ENCODE measurements at places on chromosomes 2 and 18. TPM values are rescaled to one million over a fixed set of nuclear protein-coding genes. Genes with fewer than 3 reads are reported as not detected.

Gene DSG1
- total RNA-seq: not detected

Gene GPR155
- total RNA-seq: 0.74 TPM

Gene SPC25
- 15.8 TPM for total RNA-seq

Gene MARCHF4
- total RNA-seq: 2.0 TPM

Gene AQP12B
- total RNA-seq: not detected

Gene CTAGE1
- total RNA-seq: not detected

Gene TTC39C
- 28.8 TPM for total RNA-seq

Gene TMEM247
- not detected for total RNA-seq

Gene SMC6
- total RNA-seq: 26.0 TPM

Gene REG3G
- not detected for total RNA-seq

Gene PLGLB2
- total RNA-seq: 8.3 TPM

Gene BZW1
- 248 TPM for total RNA-seq

Gene CD8B2
- not detected for total RNA-seq

Gene RALB
- total RNA-seq: 26.6 TPM

Gene STPG4
- total RNA-seq: 0.33 TPM

Gene MAPRE3
- 18.0 TPM for total RNA-seq

Gene G6PC2
- total RNA-seq: not detected

Gene KCTD1
- 34.0 TPM for total RNA-seq

Gene SH3RF3
- total RNA-seq: 1.3 TPM

Gene SALL3
- total RNA-seq: 0.51 TPM

Gene DYNAP
- not detected for total RNA-seq

Gene RASGRP3
- not detected for total RNA-seq

Gene FZD7
- 74.4 TPM for total RNA-seq
